ENCODE measurements at places on chromosomes 5 and 9. TPM values are rescaled to one million over a fixed set of nuclear protein-coding genes. Genes with fewer than 3 reads are reported as not detected.

PCDHGA11 gene
- 3.3 TPM for total RNA-seq

PCDHB3 gene
- not detected for total RNA-seq

GIN1 gene
- 4.2 TPM for total RNA-seq

LCN1 gene
- not detected for total RNA-seq
